ENCODE measurements at places on chromosomes 5 and 9. TPM values are rescaled to one million over a fixed set of nuclear protein-coding genes. Genes with fewer than 3 reads are reported as not detected.

SLIT3 gene
- not detected for total RNA-seq

GABRA1 gene
- not detected for total RNA-seq

RHOBTB3 gene
- 2.4 TPM for total RNA-seq

DNA sequence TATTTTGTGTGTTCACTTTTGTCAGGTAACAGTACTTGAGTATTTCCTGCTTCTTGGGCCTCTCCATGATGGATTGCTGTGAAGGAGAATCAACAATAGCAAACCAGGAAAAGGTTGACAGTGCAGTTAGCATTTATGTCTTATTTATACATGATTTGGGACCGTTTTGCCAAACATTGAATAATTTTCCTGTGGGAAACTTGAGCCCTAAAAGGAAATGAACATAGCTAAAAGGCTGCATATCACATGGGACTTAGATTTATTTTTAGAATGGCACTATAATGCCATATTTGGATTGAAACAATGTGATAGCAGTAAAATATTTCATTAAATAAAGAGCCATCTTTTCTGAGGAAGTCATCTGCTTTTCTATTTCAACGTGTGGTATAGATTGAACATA, 15.3 kb downstream of the GPR21 start:
- DNase-seq: no peak

DNA sequence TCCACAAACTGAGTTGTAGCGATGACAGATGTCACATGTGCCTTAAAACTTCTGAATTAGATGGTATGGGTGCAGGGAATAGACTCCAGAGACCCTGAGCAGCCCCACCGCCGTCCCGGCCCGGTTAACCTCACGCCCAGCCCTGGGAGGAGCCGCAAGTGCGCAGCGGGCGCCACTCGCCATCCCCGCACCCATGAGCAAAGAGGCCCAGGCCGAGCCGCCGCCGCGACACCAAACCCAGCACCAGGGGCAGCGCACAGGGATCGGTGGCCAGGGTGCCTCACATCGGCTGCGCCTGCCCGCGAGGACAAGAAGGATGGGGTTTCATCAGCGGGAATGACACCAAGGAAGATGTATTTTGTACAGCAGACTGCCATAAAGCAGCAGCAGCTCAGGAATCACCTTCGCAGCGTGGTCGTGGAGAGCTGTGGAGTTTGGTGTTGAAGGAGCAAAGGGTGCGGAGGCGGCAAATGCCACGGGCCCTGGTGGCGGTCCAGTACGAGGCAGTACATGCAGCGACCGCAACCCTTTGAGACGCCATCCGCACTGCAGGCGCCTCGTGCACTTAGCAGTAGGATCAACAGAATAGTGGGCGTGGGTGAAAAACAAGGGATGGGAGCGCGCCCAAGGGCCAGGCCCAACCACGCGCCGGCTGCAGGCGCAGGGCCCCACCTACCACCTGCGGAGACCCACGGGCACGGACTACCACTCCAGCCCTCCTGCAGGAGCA, 89.7 kb downstream of the ZNF366 start:
- no peak for DNase-seq

GRCh38 chr9:111064160-111064837, 26.0 kb upstream of the LPAR1 start:
- no peak for DNase-seq

DNA sequence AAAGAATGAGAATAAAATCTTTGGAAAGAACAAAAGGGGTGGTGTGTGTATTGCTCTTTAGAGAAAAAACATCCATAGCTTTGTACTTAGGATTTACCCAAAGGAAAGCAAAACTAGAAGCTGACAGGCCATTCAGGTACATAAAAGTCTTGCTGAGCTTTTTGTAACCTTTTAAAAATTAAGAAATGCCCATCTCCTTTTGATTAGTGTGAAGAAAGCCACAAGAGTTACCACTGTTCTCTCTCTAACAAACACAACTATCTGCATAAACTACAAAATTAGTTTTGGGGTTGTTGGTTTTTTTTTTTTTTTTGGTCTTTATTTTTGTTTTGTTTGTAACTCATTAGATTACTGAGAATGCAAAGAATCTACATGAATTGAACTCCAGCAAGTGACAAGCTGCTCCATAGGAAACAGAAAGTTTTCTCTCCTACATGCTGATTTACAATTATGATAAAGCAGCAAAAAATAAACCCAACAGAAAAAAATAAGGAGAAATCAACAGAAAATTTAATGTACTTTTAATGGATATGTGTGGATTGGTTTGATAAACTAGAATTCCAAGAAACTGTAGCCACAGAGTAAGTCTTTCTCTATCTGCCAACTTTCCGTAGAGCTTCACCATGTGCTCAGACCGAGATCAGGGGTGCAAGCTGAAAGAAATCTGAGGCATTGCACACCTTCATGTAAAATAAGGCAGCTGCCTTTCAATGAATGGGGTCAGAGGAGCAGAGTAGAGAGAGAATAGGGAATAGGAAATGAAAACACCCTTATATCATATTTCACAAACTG, 12.3 kb downstream of the BAAT start:
- no peak for DNase-seq

DNA sequence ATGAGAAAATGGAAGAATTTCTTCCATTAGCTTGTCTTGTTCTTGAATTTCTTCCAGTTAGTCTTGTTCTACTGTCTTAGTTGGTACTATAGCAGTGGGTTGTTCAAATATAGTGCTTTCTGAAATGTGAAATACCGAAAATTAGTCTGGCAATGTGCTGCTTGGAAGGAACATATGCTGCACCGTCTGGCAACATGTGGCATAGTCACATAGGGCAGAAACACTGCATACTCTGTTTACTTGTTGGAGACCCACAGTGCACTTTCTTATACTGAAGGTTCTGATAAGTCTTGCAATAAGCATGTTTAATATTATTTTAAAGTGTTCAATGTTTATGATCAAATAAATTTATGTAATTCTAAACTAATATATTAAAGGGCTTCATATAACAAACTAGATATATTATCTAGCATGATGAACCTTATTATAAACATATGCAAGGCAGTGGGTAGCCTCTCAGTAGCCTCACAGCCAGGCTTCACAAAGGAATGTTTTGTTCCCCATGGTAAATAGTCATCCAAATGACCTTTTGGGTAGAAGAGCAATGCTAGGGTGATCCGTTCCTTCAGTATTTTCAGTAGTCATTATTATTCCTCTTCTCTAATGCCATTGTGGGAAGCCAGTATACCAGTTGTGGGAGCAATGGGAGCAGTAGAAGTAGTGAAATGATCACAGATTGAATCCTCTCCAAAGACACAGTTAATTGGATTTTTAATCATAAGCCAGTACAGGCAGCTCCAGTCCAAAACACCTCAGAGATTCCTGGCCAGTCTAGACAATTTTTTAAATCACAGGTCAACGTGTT, 1106.7 kb downstream of the DTWD2 start:
- no peak for DNase-seq

GRCh38 chr5:154134499-154134898, 56.0 kb upstream of the GALNT10 start:
- no peak for DNase-seq

DNA sequence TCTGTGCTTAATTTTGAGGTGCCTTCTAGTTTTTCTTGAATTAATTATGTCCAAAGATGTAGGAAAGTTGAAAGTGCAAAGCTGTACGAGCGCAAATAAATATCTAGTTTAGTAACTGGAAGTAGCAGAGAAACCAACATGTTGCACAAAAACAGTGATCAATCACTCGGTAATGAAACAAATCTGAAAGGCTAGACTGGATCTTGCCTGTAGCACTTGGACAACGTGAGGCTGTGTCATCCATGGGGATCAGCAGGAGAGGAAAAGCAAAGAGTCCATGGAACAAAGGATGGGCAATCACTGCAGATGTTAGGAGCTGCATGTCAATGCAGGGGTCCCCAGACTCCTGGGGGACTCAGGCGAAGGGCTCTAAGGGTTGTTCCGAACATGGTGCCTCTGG, 424.2 kb downstream of the IRX1 start:
- no peak for DNase-seq

- no peak for DNase-seq
These were observed 6.5 kb downstream of the ZNF462 start for GRCh38 chr9:106869458-106869857.

DNA sequence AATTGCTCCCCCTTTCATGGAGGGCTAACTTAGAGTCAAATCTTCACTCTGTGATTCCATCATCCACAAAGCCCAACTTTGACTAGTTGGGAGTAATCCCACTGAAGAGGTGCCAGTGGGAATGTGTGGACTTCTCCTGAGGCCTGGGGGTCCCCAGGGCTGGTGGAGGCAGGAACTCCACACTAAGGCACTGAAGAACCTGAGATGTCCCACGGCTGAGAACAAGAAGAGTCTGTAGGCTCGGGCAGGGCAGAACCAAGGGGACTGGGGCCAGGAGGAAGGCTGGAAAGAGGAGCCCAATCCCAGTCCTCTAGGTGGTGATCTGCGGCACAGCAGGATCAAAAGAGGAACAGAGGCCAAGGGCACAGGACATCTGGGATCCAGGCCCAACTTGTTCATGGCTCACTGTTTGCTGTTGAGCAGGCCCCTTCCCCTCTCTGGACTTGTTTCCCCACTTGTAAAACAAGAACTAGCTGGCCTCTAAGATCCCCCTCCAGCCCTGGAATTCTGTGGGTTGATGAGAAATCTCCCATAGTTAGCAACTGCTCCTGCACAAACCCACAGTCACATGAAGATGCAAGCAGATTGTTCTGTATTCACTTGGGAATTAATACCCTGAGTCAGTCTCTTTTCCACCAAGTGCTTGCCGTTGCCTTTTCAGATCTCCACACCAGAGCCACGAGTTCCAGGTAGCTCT, 32.7 kb upstream of the ALDH1B1 start:
- DNase-seq: no peak
